ENCODE measurements at places on chromosomes 4 and X.

DNA sequence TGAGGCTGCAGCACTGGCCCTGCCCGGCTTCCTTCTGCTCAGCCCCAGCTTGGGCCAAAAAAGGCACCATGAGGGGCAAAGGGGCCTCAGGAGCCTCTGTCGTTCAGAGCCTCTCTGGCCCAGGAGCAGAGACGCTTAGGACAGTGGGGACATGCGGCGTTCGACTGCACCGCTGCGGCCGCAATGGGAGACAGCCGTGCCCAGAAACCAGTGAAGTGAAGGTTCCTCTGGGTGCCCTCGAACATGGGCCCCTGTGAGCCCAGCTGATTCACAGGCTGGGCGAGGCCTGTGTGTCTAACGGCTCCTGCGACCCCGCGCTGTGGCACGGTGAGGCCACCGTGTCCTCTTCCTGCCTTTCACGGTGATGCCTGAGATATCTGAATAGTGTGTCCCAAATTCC, 235.0 kb downstream of the AFAP1 start:
- DNase-seq = no peak

- no peak for DNase-seq
Observed at GRCh38 chr4:168151327-168151726, 59.0 kb downstream of the ANXA10 start.

GRCh38 chr4:163415668-163416067, 57.9 kb downstream of the TKTL2 start:
- DNase-seq = no peak

GRCh38 chrX:54695816-54696487, 102.1 kb downstream of the ITIH6 start:
- no peak for DNase-seq

DNA sequence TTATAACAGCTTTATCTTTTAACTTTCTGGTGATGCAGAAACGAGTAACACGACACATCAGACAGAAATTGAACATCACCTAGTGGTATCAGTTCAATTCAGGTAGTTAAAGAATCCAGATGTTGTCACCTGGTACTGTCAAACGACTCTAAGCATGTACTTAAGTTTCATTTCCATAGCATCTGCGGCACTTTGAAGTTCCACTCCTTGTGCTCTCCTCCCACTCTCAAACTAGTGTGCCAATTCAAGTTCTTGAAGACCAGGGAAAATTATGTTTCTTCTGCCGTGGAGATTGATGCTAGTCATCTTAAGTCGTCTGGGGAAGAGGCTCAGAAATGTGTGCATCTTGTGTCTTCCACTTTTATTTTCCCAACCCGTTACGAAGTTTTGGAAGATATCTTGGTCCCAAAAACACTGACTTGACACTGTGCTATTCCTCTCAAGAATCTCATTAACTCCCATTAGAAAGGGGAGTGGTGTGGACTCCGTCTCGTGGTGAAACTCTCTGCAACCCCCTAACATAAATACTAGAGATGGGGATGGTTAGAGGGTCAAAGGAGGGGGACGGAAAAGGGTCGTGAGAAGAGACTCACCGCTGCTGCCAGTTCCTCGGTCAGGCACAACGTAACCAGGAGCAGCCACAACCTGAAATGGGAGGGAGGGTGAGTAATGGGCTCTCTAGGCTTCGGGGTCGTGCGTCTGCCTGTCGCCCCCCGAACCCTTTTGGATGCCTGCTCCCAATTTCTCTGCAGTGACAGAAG, 693 bp downstream of the COL4A6 start:
- no peak for DNase-seq

DNA sequence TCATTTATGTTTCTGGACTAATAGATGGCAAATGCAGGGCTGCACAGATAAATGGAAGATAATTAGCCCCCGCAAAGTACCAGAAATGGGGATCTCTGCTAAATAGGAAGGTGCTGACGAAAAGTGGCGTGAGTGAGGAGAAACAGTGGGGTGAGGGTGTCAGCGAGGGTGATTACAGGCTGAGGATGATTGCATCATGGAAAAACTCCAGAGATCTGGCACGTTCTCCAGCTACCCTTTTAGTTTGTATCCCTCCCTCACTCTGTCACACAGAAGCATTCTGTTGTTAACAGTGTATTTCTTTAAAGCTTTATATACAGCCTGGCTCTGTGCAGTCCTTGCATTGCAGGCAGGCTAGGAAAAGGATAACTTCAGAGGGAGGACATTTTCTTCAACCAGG, 309.6 kb upstream of the DDX53 start:
- no peak for DNase-seq

GRCh38 chr4:3205995-3206394, 43.0 kb upstream of the MSANTD1 start:
- no peak for DNase-seq

DNA sequence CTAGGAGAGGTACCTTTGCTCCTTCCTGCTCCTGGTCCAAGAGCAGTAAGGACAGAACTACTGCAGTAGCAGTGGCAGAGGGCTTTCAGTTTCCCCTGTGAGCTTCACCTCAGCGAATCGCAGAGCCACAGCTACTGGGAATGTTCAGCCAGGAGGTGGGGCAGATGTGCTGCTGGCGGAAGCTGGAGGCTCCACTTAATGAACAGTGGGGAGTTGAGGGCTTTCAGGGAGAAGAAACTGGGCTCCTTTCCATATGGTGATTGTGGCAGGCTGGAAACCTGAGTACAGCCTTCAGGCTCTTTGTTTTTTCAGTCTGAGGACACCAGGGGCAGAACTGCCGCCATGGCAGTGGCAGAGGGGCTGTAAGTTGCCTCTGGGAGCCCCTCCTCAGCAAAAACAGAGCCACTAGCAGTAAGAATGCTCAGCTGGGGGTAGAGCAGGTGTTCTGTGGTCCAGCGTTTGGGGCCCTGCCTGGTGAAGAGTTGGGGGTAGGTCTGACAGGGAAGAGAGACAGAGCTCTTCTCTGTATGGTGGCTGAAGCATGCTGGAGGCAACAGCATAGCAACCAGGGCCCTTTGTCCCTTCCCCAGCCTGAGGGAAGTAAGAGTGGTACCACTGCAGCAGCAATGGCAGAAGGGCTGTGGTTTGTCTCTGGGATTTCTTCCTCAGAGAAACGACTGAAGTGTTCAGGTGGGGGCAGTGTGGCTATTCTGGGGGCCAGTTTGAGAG, 106.0 kb upstream of the GRXCR1 start:
- DNase-seq = peak; percentile 85

GRCh38 chr4:23311983-23312382, 577.9 kb downstream of the PPARGC1A start:
- no peak for DNase-seq

- no peak for DNase-seq
Observed at GRCh38 chrX:10612215-10612614, 8.2 kb downstream of the MID1 start.

DNA sequence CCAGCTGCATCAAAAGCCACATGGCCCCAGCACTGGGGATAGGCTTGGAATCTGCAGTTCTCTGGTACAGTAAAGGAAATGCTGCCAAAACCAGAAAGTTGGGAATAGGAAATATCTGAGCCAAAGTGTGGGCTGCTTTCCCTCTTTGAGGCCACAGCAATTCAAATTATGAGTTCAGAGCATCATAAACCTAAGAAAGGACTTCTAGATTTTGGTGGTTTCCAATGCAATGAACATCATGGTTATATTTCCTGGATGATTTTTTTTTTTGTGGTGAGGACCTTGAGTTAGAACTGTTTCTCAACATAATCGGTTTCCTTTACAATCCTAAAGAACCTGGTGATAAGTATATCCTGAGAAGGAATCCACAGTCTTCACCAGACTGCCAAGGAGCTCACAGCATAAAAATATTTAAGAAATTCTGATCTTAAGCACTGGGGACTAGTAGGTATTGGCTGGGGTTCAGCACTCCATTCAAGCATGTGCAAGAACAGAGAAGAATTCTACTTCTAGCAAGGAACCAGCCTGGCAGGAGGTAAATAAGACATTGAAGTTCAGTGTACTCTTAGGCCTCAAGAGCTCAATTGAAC, 29.8 kb upstream of the ARHGAP24 start:
- peak; percentile 68 for DNase-seq

GRCh38 chr4:33107814-33108213, 2387.6 kb downstream of the PCDH7 start:
- no peak for DNase-seq

DNA sequence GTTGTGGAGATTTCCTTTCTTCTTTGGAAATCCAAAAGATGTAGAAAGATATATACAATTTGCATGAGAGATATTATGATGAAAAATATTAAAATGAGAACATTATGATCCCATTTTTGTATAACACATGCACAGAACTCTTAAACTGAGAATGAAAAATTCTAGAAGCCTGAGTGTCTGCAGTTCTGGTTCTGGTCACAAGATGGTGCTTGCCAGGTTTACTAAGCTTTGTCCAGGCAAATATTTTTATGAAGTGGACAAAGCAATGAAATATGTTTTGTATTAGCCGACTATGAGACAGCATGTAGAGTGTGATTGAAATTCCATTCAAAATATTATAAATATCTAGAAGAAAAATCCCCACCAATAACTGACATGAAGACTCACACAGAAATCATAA, 2.2 kb downstream of the PWWP3B start:
- DNase-seq = peak; percentile 4

- DNase-seq = no peak
Observed at GRCh38 chr4:58475097-58475496, 1364.9 kb upstream of the IGFBP7 start.

DNA sequence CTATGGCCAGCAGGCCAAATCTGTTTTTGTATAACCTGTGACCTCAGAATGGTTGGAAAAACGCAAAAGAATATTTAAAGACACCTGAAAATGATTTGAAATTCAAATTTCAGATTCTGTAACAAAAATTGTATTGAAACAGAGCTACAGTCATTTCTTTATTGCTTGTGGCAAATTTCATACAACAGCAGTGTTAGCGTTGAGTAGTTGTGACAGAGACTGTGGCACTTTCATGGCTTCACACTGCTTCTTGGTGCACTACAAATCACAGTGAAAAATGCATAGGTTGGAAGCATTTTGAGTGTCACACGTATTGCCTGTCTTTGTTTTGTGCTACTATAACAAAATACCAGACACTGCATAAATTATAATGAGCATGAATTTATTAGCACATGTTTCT, 12.2 kb upstream of the PARM1 start:
- no peak for DNase-seq

All from thyroid gland (tissue), 4 donors.